ENCODE measurements at places on chromosomes 13 and 19.

DNA sequence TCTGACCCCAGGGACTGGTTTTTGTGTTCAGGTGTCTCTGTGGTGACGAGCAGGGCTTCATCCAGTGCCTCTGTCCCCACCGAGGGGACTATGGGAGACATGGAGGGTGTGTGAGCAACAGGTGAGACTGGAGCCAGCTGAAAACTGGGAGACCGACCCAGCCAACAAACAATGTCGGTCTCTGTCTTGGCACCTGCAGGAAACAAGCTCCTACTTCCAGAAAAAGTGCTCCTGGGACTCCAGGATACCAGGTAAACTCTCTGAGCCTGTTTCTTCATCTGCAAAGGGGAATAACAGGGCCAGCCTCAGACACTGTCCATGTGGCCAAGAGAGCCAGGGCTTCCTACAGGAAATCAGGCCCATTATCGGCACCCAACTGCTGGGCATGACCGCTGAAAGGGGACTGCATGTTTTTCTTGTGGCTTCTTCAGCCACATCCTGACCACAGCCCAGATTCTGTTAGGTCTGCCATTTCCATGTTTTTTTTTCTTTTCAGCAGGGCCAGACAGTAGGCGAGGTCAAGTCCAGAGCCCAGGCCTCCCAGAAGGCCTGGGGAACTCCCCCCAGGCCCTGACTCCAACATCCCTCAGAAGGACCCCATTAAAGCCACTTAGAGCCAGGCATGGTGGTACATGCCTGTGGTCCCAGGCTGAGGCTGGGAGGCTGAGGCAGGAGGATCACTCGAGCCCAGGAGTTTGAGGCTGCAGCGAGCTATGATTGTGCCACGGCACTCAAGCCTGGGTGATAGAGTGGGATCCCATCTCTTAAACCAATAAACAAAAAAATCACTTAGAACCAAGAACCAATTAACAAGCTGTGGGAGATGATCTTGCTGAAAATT lies 836 bp upstream of the BST2 start:
- peak; percentile 34 for DNase-seq

DNA sequence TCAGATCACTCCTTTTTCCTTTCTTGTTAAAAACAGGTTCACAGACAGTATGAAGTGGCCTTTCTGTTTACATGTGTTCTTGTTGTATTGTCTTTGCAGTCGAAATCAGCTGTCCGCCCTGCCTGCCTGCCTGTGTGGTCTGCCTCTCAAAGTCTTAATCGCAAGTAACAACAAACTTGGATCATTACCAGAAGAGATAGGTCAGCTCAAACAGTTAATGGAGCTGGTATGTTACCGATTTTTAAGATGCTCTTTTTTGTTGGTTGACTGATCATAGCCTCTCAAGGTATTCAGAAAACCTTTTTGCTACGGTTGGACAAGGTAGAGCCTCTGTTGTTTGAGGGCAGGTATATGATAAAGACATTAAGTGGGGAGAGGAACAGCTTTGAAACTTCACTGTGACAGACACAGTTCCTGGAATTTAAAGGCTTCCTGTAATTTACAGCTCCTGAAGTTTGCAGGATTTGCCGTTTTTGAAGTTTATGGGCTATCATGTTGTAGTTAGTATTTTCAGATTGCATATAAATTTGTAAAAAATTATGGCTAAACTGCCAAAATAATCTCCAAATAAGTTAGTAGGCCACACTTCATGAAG lies 116.1 kb downstream of the LRCH1 start:
- no peak for DNase-seq

DNA sequence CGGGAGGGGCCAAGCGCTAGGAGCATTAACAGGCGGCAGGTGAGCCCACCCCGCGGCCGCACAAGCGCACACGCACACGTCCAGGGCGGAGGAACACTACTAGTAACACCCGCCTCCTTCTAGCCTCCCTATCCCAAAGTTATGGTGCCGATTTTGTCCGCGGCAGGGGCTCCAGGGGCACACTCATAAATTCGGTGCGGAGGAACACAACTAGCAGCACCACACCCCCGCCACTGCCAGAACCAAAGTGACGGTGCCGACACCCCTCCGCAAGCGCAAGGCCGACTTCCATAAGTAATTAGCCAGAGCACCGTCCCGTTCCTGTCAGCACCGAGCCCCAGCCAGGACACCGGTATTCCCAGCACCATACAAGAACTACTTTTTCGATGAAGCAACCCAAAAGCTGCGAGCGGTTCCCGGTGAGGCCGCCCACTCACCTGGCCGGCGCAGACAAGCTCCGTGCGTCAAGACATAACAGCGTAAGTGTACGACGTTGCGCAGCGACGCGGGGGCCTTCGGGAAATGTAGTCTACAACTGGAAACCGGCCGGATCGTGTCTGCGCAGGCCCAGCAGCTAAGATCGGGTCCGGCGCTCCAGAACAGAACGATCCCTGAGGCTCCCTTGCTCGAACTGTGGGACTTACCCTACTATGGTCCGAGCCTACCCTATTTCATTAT lies at the start of the genes ZNF540 and ZNF571:
Gene ZNF540 (plus strand): TSS at position 573 of the 678 bp plus-strand sequence. CDS start 3,572 bp downstream, outside the sequence.
Gene ZNF571 (minus strand): TSS at position 489 of the 678 bp plus-strand sequence. CDS start 8,116 bp downstream, outside the sequence.
- peak; percentile 92 for DNase-seq

GRCh38 chr13:91557328-91558090 lies 159.1 kb downstream of the GPC5 start:
- DNase-seq = no peak

GRCh38 chr13:75153386-75153785 lies 328.6 kb downstream of the TBC1D4 start:
- DNase-seq = no peak

Data from activated T-cell treated with anti-CD3 and anti-CD28 coated beads, Interleukin-2, amount 50 U/mL, for 24 hours (primary cell).